ENCODE measurements at places on chromosomes 4 and X.

DNA sequence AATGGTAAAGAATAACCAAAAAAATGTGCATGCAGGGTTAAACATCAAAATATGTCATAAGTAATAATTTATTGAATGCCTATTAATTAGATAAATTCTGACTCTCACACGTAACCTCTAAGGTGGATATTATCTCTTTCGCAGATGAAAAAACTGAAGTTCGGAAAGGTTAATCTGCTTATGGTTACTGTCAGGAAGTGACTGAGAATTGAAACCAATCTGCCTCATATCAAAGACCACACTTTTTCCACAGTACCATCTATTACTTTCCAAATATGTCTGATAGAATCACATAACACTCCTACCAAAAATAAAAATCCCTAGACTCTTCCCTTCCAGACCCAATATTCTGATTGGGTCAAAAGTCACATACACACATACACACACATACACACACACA is 6.2 kb downstream of the CHIC2 start:
- no peak for DNase-seq

- no peak for DNase-seq
Measured at GRCh38 chr4:27100713-27101112, 240.1 kb downstream of the STIM2 start.

- no peak for DNase-seq
Measured at GRCh38 chr4:99856166-99856565, 38.1 kb downstream of the LAMTOR3 start.

DNA sequence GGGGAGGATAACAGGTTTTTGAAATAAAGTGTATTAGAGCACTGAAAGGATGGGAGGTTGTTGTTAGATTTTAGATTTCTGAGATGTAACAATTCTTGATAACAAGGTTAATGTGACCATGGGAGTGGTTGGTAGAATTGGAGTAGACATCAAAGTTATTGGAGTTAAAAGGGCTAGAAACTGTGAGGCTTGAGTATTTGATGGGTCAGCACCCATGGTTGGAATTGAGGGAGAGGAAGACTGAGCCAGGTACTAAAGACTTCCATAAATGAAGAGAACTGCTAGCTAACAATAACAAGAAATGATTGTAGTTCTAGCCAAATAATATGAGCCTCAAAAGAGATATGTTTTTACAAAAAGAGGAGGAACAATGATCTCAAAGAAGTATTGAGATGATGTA is 98.8 kb downstream of the HEPH start:
- no peak for DNase-seq

DNA sequence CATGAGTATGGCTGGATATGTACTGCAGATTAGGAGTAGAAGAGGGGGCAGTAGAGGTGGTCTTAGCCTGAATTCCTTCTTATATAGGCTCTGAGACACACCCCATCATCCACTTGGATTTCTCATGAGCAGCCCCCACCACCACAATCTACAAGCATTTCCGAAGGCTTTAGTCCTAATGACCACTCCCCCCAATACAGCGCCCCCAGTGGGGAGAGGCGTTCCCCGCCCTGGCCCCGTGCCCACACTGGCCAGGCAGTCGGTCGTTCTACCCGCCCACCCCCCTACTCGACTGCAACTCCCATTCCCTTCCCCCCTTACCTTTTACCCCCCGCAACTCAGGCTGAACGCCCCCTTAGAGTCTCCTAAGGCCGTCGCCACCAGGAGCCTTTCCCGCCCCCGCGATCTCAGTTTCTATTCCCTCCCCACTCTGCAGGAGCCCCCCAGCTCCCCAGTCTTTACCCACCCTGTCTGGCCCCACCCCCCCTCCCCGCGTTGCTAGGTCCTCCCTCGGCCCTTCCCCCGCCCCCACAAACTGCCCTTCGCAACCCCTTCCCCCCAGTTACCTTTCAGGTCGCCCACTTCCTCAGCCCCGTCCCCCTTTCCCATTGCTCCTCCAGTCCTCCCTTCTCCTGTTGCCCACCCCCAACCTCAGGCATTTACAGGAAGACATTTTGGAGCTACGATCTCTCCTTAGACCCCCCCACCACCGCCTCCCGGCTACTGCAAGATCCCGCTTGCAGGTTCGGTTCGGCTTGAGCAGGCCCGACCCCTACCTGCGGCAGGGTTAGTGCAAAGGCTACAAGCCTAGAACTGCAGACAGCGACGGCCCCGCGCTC is 468 bp downstream of the ZMYM3 start:
- peak; percentile 7 for DNase-seq

DNA sequence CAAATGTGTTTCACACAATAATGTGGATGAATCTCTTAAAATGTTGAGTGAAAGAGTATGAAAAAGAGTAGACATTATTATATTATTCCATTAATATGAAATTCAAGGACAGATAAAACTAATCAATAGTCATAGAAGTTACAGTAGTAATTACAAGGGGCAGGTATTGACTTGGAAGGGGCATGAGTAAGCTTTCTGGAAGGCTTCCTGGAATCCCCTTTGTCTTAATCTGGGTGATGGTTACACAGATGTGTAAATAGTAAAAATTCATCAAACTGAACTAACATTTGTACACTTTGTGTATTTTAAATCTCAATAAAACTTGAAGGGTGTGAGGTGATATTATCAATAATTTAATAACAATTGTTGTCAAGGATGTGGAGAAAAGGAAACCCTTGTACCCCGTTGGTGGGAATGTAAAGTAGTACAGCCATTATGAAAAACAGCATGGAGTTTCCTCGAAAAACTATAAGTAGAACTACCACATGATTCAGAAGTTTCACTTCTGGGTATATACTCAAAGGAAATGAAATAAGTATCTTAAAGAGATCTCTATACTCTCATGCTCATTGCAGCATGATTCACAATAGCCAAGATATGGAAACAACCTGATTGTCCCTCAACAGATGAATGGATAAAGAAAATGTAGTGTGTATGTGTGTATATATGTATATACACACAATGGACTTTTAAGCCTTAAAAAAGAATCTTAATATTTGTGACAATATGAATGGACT is 96.9 kb upstream of the MID1IP1 start:
- no peak for DNase-seq

DNA sequence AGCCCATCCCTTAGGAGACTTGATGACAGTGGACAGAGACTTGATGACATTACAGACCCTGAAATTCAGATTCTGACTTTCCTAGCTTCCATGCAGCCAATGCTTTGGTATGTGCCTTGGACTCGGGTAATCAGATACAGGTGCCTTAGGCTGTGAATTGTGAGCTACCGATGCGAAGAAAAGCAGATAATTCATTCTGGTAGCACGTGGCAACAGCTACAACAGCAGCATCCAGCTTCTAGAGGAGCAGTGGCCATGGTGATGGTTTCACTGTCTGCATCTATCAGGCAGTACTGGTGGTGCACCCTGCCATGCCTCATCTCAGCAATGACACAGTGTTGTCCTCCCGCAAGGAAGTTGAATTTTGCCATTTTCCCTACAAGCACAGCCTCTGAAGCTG is 126.9 kb upstream of the TAPT1 start:
- DNase-seq = no peak

- no peak for DNase-seq
Measured at GRCh38 chr4:87052615-87053014, 117.8 kb downstream of the AFF1 start.

- no peak for DNase-seq
Measured at GRCh38 chr4:56723201-56723605, 42.1 kb upstream of the HOPX start.

DNA sequence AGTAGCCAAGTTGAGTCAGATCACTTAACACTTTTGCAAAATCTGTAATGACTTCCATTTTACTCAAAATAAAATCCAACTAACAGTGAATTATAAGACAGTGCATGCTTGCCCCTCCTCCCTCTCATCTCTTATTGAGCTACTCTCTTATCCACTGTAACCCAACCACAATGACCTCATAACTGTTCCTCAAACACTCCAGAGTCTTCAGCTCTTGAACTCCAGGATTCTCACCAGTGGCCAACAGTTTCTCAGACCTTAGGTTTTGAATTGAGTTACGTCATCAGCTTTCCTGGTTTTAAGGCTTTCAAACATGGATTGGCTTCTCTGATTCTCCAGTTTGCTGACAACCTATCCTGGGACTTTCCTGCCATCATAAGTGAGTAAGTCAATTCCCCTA is 938.3 kb downstream of the RAB28 start:
- no peak for DNase-seq

DNA sequence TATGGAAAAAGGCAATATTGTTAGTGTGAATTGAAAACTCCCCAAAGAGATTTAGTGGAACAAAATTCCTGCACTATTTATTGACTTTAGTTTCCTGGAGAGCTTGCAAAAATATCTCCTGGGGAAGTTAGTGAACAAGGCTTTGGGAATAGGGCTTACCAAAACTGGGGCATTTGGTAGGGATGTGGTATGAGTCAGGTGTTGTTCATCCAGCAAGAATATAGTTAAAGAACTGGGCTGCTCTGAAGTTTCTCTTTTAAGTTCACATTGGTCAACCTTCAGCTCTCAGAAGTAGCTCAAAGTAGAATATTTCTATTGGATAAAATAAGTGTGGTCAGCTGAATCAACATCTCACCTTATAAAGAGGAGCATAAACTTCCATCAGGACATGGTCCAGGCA is 185.0 kb downstream of the CPE start:
- DNase-seq = no peak

DNA sequence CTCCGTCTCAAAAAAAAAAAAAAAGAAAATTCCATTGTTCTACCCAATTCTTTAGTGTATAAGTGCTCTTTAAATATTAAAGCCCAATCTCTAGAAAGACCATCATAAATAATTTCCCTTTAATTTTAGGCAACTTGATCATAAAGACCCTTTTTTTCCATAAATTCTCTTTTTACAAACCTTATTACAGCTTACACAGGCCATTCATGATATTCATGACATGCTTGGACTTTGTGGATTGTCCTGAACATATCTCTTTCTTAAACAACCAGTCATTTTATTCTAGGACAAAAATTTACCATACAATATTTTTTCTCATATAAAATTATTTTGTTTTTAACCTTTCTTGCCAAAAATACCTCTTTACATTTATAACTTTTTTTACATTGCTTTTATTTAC is 30.5 kb downstream of the TLR8 start:
- no peak for DNase-seq

- DNase-seq = no peak
Measured at GRCh38 chr4:137389911-137390520, 142.3 kb downstream of the PCDH18 start.

GRCh38 chr4:6500481-6501140 is 28.2 kb upstream of the PPP2R2C start:
- DNase-seq = no peak

DNA sequence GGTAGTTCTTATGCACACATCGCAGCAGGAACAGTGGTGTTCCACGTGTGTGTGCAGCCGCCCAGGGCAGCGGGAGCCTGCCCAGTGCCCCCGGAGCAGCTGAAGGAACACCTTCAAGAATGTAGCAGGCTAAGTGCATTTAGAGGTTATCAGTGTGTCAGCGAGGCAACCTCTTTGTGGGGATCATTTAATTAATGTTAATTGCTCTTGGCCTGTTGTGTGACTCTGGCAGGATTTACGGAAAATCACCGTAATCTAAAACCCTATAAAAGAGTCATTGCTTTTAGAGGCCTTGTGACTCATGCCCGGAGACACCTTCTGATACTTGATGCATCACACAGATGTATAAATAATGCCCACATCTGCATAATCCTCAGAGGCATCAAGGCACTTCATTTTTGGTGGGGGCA is 47.3 kb upstream of the GATB start:
- no peak for DNase-seq

- DNase-seq = no peak
Measured at GRCh38 chrX:11319806-11320520, 26.8 kb downstream of the AMELX start.
